ENCODE measurements at places on chromosomes 13 and 19. TPM values are rescaled to one million over a fixed set of nuclear protein-coding genes. Genes with fewer than 3 reads are reported as not detected.
A peak's percentile ranks its signal among the peaks of the same experiment; 100 is the strongest.

- no peak for DNase-seq
These were observed 17.4 kb upstream of the NPAS1 start for GRCh38 chr19:47002106-47002766.

GRCh38 chr13:106152047-106152446 is 383.4 kb downstream of the EFNB2 start:
- no peak for DNase-seq

DNA sequence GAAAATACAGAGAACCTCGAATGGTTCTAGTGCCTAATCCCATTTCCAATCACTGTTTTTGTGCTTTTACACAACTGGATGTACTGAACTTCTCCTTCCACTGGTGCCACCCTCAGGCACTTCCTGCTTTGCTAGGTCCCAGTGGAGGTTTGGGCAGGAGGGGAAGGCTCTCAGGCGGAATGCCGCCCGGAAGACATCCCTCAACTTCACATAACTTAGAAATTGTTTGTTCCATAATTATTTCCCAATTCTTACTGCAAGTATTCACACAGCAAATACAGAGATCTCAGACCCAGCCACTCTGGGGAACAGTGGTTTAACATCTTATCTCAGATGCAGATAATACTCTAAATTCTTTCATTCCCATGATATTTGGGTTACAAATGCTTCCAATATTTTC is 195.7 kb upstream of the IPO5 start:
- no peak for DNase-seq

KCNJ14 gene
- total RNA-seq = 1.8 TPM

DNA sequence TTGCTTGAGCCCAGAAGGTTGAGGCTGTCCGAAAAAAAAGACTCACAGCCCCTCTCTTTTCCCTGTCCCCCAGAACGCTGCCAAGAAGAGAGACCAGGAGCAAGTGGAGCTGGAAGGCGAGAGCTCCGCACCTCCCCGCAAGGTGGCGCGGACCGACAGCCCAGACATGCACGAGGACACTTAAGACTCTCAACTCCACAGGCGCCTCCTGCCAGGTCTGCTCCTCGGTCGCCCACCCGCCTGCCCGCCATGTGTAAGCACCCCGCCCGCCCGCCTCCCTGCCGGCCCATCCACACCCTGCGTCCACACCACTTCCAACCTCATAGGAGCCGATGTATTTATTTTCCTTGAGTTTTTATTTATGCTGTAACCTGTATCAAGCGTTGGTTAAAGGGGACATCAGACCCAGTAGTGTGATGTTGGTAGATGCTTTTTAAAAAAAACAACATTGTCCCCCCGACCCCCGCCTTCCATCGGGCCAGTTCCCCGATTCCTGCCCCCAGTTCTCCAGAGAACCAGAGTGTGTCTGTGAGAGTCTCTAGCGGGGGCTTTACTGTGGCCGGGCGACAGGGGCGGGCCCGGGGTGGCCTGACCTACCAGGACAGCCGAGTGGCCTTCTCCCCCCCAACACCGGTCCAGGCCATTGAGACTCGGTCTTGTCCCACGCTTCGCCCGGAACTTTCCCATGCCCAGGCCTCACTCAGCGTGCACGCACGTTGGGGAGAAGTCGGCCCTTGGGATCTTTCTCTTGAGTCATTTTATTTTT is 10.3 kb downstream of the DDA1 start:
- no peak for DNase-seq

- DNase-seq = no peak
These were observed 10.5 kb downstream of the CDADC1 start for GRCh38 chr13:49258089-49258796.

GRCh38 chr13:27053902-27054595 is 117.6 kb downstream of the USP12 start:
- DNase-seq = no peak

GRCh38 chr13:99119656-99120055 is 81.0 kb upstream of the UBAC2 start:
- peak; percentile 60 for DNase-seq

DNA sequence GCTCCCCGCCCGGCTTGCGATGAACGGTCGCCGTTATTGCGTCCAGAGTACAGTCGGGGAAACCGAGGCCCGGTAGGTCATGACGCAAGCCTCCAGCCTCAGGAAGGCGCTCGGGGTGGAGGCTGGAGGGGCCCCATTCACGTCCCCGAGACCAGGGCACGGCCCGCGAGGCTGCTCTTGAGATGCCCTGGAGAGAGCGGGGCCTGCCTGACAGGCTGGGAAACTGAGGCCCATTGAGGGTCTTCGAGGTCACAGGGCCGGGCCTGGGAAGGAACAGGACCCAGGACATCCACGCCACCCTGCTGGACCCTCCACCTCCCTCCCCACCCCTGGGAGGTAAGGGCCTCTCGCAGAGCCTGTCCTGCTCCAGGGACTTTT is 367 bp downstream of the NDUFS7 start:
- DNase-seq = no peak

TNNT1 gene
- total RNA-seq = not detected

FFAR3 gene
- total RNA-seq = 5.3 TPM

DNA sequence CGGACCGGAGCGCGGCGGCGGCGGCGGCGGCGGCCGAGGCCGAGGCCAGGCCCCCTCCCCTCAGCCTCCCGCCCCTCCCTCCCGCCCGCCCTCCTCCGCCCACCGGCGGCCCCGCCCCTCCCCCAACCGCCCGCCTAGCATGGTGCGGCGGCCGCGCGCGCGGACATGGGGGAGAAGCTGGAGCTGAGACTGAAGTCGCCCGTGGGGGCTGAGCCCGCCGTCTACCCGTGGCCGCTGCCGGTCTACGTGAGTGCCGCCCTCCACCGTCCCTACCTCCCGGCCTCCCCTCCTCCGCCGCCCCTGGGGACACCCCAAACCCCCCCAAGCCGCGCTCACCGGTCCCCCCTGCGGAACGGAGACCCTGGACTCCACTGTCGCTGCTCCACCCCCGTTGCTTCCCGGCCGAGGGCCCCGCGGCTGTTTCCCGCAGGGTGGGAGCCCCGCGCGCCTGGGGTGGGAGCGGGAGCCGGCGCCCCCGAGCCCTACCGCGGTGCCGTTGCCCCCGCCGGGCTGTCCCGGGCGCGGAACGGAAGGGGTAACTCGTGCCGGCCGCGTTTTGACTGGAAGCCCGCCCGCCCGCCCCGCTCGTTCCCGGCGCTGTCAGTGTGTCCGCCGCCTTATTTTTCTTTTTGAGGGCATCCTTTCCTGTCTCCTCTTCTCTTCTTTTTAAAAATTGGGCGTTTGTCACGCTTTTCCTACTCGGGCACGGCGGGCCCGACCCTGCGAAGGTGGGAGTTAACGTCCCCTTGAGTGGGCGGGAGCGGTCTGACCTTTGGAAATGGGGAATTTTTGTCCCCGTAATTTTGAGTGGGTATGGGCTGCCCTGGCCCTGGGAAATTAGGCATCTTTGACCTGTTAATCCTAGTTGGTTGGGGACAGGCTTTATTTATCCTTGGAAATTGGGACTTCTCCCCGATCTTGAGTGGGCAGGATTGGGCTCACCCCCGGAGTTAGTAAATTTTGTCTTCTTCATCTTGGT is 576 bp downstream of the DOT1L start:
- peak; percentile 61 for DNase-seq

DNA sequence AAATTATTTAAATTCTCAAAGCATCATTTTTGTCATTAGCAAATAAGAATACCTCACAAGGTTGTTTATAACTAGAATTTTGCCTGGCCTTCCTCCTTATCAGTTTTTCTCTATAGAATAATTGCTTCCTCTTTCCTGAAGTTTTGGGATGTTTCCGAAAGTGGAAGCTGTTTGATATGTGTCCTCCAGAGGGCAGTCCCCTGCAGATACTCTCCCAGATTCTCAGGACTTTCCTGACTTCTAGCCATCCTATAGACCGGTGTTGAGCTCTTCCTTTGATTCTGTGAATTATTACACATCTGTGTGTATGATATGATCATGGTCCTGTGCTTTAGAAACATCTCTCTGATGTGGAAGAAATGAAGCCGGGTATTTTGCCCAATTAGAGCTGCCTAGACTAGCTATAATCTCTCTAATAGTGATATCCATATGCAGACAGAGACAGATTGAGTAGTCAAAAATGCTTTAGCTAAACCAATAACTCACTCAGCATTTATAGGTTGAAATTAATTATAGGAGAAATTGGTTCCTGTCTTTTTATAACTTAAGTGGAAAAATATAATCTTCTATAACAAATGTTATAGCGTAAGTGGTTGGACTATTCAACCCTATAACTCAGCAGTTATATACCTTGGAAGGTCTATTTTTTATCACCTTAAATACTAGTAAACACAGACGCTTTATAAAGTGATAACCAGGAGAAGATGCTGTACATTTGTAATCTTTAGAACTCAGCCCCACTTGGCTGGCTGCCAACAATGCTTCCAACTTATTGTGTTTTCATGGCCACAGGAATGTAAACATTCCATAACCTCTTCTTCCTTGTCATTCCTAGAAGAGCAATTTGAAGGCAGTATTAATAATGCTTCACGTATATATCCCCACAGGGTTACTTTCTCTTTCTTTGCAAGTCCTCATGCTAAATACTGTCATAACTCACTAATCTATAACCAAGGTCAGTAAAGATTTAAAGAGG is 201.0 kb upstream of the RXFP2 start:
- no peak for DNase-seq

MUC16 gene
- total RNA-seq = not detected

DNA sequence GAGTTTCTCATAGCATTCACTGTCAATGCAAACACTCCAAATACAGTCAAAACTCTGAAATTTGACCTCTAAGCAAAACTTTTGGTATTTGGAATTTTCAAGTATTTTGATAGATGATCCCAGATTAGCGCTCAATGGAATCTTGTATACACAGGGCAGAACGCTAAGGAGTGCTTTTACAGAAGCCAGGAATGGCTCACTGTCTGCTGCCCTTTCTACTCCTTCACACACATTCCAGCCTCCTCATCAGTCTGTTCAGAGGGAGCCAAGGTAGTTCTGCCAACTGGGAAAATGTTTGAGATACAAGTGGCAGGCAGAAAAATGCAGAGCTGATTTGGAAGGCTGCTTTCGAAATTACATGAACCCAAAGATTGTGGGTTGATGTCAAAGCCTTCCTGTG is 4.4 kb upstream of the STARD13 start:
- no peak for DNase-seq

DNA sequence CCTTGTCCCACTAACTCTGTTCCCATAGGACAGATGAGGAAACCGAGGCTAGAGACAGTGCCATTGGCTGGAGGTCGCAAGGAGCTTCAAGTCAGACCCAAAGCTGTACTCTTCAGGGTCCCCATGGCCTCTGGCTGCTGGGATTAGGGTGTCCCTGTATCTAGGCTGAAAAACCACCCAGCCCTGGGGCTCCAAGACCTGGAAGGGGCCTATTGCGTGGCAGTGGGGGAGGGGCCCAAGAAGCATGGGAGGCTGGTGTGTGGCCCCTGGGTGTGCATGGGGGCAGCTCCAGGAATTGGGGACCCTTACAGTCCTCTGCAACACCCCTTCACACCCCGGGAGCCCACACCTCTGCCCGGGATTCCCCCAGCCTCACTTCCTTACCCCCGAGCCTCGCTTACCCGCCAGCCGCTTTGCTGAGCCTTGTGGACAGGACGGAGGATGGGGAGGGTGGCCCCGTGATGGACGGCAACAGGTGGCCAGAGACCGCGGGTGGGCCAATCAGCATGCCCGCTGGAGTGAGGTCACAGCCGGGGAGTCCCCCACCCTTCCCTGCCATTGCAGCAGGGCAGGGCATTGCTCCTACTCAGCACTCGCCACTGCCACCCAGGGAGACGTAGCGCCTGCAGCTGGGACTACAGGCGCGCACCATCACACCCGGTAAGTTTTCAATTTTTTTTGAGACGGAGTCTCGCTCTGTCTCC is at the start of gene JSRP1:
Gene JSRP1 (minus strand): TSS at position 436 of the 704 bp plus-strand sequence. CDS start 1,103 bp downstream, outside the sequence.
- no peak for DNase-seq

DNA sequence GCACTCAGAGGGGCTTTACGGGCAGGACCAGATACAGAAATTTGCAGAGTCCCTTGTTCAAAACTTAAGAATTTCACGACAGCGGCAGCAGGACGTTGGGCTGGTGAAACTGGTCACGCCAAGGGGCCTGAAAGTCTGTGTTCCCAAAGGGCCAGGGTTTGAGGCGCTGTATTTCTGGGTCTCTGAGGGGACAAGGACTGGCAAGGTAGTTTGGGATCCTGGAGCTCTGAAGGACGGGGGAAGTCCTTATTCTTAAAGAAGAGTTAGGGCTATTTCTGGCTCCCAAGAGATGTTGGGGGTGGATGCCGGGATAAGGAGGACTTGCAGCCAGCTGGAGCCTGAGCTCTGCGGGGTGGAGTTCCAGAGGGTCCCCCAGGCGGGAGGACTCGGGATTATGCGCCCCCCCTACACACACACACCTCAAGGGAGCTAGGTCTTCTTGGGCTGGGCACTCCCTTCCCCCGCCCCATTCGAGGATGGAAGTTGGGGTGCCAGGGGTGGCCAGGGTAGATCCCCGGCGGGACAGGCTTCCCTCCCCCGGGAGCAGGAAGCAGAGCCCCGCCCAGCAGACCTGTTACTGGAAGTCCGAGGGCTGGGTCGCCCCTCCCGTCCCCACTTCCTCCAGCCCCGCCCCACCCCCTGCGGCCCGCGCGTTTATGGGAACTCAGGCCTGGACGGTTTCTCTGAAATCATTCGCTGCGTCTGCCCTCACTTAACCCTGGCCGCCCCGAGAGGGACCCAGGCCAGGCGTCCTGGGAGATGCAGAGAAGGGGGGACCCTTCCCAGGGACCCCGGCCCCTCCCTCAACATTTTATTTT is 5.6 kb downstream of the BCL3 start:
- DNase-seq = peak; percentile 96
